ENCODE measurements at places on chromosomes 3 and 15.

DNA sequence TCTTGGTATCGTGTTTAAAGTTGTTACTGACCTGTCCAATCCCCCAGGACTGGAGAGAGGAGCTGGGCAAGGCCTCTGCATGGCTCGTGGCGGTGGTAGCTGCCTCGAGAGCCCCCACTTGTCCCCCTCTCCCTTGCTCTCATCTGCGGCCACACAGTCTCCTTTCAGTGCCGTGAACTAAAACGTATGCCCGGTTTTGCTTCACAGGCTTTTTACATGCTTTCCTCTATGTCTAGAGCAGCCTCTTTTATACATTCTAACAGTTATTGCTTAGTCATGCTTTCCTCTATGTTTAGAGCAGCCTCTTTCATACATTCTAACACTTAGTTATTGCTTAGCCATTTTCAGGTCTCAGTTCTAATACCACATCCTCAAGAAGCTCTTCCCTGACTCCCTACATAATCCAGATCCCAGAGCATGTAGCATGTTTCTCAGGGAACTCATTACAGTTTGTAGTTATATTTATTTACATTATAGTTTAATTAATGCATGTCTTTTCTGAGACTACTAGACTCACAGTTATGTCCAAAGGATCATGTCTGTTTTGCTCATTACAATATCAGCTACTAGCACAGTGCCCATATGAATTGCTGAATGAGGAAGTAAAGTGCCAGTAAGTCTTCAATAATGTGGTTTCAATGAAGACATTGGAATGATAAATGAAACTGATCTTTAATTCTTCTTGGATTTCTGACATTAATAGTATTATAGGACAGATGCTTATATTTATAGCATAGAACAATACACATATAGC is 66.5 kb upstream of the TBL1XR1 start:
- no peak for DNase-seq

GRCh38 chr3:95082191-95082590 is 1019.3 kb downstream of the NSUN3 start:
- DNase-seq = no peak

GRCh38 chr3:52175416-52176179 is 21.4 kb upstream of the POC1A start:
- no peak for DNase-seq

DNA sequence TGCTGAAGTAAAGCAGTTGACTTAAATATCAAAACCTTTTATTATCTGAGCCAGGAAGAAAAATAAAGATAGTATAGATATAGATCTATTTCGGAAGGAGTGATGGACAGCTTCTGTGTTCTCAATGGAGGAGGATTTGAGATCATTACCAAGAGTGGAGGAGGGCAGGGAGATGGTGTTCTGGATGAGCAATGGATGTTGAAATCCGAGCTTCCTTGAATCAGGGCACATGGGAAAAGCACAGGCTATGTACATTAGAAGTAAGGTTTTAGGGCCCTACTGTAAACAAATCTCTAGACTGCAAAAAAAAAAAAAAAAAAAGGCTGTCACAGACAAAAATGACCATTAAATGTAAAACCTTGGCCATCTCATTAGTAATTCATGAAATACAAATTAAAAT is 43.2 kb downstream of the GTPBP8 start:
- no peak for DNase-seq

DNA sequence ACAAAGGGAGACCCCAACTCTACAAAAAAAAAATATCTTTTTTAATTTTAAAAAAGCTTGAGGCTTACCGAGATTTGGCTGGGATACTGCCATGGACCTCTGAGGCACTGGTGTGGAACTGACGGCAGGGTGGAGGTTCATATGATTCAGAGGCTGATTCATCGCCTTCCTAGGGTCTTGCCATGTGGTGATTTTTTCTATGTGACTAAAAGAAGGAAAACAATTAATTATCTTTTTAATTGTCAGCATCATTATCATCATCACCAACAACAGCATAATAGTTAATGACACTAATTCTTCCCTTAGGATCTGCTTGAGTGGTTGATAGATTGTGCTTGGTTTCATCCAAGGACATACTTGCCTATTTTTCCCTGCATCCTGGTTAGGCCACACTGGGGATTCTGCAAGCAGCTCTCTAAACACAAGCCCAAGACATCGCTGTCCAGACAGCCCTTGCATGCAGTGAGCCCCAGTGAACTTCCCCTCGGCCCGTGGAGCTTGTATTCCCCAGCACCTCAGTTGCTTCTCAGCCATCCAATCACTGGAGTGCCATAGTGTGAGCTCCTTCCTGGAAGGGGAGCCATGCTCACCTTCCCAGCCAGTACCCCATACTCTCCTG is 84.9 kb downstream of the WWTR1 start:
- no peak for DNase-seq

DNA sequence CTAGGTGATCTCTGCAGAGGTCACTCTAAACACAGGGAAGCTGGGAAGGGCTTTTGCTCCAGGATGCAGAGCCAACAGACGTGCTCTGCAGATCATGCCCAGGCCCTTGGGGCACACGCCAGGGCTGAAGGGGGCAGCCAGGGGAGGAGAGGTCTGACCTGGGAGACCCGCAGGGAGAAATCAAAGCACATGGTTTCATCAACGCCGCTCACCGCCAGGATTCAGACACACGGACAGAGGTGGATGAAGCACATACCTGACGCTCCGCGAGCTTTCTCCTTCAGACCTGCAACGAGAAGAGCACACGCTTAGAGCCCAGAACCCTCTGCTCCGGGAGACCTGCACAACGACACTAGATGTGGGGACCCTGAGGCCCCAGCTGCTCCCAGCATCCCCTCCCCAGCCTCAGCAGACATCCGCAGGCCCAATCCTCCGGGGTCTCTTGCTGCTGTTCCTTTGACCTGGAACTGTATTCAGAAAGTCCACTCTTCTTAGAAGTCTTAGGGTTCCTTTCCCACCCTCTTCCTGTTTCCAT is 90.7 kb upstream of the IQSEC1 start:
- DNase-seq = no peak

DNA sequence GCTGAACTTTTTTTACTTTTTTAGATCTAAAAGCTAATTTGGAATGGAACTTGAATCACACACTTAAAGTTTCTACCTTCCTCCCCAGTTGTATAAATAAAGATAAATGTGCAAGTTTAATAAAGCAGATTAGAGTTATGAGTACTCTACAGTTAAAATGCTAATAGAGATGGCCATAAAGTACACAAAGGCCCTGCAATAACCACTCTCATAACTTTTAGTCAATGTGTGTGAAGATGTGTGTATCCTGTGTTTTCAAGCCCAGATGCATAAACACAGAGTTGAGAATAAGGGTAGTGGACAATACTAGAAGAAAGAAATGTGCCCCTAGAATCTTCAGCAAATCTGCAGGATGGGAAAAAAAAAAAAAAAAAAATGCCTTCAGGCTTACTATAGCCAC is 45.3 kb downstream of the TOP2B start:
- DNase-seq = no peak

DNA sequence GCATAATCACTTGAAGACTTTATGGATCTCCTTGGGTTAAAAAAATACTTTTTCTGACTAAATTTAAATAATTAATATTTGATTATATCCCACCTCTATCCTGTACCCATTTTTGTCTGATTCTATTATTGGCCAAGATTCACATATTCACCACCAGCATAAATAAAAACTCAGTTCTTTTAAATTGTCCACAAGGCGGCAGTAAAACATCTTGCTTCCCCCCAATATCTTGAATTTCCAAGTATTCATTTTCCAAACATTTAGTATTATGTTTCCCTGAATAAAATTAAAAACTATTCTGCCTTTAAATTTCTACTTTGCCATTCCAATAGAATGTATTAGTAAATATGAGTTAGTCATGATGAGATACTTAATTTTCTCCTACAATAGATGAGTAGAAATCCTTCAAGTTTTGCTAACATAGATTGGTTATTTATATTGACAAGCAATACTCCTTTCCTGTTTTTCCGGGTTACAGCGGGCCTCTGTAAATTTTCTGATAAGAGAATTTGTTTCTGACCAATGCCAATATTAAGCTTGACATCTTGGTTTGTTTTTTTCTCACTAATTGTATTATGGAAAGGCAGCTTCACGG is 218.7 kb upstream of the MDFIC2 start:
- no peak for DNase-seq

DNA sequence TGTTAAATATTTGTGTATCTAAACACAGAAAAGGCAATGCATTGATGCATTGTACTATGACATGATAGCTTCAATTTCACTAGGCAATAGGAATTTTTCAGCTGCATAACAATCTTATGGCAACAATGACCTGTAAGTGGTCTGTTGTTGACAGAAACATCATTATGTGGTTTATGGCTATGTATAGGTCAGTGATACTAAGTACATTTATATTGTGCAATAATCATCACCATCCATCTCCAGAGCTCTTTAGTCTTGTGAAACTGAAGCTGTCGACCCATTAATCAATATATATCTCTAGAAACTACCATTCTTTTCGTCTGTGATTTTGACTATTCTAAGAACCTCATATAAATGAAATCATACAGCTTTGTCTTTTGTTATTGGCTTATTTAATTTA is 200.1 kb upstream of the ZNF717 start:
- DNase-seq = no peak

GRCh38 chr15:85491691-85492090 is 111.3 kb downstream of the AKAP13 start:
- no peak for DNase-seq

DNA sequence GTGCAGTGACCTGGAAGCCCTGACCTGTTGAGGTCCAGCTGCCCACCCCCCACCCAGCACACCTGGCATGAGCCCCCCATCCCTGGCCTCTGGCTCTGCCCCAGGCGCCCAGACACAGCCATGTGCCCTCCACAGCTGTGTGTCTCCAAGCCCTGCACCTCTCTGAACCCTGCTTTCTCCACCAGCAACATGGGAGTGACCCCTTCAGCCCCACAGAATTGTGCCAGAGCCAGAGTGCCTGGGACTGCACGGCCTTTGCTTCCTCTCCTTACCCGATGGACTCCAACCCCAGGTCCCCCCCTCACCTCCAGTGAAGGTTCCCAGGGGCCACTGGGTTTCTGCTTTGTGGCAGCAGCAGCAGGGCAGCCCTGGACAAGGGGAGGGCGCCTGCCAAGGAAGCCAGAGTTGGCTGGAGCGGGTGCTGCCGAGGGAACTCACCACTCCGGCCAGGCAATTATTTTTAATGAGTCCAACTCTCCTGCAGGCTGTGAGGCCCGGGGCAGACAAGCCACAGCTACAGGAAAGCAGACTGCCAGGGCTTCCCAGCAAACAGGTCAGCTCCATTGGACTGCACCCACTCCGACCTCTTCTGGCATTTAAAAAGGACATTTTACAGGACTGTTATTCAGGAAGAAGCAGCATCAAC is 24.1 kb downstream of the PRR20G start:
- DNase-seq = no peak

DNA sequence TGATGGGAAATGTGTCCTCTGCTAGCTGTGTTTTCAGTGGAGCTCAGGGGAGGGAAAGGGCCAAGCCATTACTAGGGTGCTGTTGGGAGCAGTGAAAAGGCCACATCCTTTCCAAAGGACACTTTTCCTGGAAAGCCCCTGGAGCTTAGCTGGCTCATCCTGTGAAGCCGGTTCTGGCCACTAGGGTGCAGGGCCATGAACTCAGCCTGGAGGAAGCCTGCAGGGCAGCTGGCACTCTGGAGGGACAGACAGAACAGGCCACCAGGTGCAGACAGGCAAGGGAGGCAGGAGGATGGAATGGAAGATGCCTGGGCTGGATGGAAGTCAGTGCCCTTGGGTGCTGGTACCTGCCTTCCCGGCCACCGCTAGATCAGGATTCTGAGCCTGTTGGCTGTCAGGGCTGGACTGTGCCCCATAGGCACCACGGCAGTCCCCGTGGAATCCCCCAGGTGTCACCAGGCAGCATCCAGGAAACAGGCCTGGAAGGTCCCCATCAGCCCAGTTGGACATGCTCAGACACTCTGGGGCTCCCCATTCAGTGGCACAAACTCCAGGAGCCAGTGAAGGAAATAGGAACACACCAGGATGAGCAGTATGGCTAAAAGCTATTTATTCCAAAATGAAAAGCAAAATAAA is 76.2 kb upstream of the C2CD4B start:
- DNase-seq = no peak

DNA sequence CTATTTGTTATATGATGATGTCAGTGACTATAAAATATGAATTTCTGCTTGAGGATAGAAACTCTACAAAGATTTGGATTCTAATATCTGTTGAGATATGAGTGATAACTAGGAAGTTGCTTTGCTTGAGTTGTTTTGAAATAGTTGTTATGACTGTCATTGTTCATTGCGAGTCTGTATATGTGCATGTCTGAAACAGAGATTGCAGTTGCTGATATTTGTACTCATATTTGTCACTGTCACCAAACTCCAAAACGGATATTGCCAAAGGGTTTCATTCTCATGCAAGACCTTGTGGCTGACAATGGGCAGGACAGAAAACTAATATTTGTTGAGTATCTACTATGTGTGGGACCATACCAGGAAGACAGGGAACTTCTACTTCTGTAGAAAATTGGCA is 240.2 kb downstream of the CD47 start:
- DNase-seq = no peak

- DNase-seq = no peak
Measured at GRCh38 chr15:70245932-70246622, 148.4 kb upstream of the TLE3 start.

- no peak for DNase-seq
Measured at GRCh38 chr3:150495563-150496168, 50.6 kb downstream of the SERP1 start.

DNA sequence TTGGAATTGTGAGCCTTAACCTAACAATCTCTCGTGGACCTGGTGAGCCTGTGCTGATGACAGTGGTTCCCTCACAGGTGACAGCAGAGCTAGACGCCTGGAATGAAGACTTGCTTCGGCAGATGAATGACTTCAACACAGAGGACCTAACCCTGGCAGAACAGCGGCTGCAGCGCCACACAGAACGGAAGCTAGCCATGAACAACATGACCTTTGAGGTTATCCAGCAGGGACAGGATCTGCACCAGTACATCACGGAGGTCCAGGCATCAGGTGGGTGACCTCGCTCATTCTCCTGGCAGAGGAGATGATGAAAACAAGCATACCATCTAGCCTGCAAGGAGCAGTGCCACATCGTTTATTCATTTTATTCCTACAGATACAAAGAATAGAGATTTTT is 316.9 kb upstream of the UMPS start:
- DNase-seq = no peak

GRCh38 chr3:67678665-67679064 is 24.3 kb upstream of the SUCLG2 start:
- no peak for DNase-seq

DNA sequence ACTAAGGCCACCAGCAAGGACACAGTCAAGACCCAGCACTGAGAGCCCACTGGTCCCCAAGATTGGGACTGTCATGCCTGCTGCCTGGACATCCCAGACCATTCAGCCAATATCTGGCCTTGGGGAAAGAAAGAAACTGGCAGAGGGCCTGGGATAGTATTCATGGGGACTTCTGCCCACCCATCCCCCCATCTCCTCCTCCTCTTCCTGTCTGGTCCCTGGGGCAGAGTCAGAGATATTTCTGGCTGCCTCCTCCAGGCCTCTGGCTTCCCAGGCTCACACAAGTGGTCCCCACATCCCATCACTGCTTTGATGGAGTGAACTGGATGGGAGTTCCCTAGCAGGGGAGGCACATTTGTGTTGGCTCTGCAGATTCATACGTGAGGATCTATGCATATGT is 4.2 kb upstream of the RASL12 start:
- DNase-seq = no peak

Data from dorsolateral prefrontal cortex (tissue), 122 donors.